Thyroid gland (tissue), 4 donors: ENCODE measurements at places on chromosomes 2 and 18.

DNA sequence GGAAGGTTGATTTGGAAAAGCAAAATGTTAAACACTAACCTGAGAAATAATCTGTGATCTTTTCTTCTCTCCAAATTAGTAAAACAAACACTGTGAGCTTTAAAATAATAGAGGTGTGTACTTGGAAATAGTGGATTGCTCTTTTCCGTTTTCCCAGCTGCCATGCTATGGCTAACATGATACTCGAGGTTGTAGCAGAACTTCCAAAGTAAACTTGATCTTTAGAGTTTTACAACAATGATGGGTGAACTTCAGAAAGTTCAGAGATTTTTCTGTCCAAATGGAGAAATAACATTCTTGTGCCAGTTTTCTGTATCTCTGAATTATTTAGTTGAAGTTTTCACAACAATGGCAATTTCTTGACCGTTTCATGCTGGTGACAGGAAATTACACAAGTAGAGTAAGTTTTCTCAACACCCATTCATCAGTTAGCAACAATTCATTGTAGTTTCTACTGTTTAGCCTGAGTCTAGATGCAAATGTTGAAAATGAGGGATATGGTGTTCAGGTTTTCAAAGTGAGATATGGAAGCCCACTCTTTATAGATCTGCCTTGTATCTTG lies 135.3 kb upstream of the CTAGE1 start:
- H3K27ac ChIP-seq, result no peak overlapping the region
- H3K27me3 ChIP-seq, result no peaks in the 10 kb centered on the region
- DNase-seq, result no peak
- no peaks in the 10 kb centered on the region for H3K36me3 ChIP-seq
- no peak overlapping the region for H3K4me3 ChIP-seq

GRCh38 chr2:169298007-169298406 lies 64.3 kb downstream of the LRP2 start:
- H3K4me3 ChIP-seq, result no peak overlapping the region
- no peaks in the 10 kb centered on the region for H3K36me3 ChIP-seq
- no peak overlapping the region for H3K27ac ChIP-seq
- DNase-seq, result no peak

DNA sequence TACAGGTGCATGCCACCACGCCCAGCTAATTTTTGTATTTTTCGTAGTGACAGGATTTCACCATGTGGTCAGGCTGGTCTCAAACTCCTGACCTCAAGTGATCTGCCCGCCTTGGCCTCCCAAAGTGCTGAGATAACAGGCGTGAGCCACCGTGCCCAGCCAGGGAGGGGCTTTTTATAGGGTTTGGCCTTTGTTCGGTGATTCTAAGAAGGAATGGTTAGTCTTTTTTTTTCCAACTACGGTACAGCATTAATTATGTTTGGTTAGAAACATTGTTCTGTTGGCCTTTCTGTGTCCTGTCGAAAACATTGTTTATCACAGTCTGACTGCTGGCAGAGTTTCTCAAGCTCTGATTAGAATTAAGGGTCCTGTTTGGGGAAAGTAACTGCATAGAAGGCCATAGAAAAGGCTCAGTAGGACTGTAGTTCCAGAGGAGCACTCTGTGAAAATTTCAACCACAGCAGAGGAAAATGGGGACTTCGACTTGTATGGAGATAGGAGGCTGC lies 19.3 kb upstream of the SMCHD1 start:
- H3K27me3 ChIP-seq, result no peaks in the 10 kb centered on the region
- no peaks in the 10 kb centered on the region for H3K4me1 ChIP-seq
- no peak overlapping the region for H3K4me3 ChIP-seq
- no peaks in the 10 kb centered on the region for H3K36me3 ChIP-seq

GRCh38 chr18:77526962-77527361 lies 277.3 kb downstream of the GALR1 start:
- H3K27me3 ChIP-seq, result no peaks in the 10 kb centered on the region
- H3K4me3 ChIP-seq, result no peak overlapping the region

- no peaks in the 10 kb centered on the region for H3K27me3 ChIP-seq
- no peaks in the 10 kb centered on the region for H3K36me3 ChIP-seq
- no peak overlapping the region for H3K4me3 ChIP-seq
These were observed 45.4 kb downstream of the SLC40A1 start for GRCh38 chr2:189534854-189535832.

GRCh38 chr18:6423289-6423688 lies 8.6 kb upstream of the L3MBTL4 start:
- DNase-seq, result no peak
- H3K4me3 ChIP-seq, result no peak overlapping the region
- no peaks in the 10 kb centered on the region for H3K27me3 ChIP-seq
- H3K36me3 ChIP-seq, result no peaks in the 10 kb centered on the region
- H3K4me1 ChIP-seq, result no peaks in the 10 kb centered on the region

- no peak overlapping the region for H3K27ac ChIP-seq
- no peaks in the 10 kb centered on the region for H3K27me3 ChIP-seq
- no peaks in the 10 kb centered on the region for H3K36me3 ChIP-seq
These were observed 417.0 kb downstream of the GALR1 start for GRCh38 chr18:77666613-77667012.

GRCh38 chr18:9709304-9709877 lies 1.3 kb downstream of the RAB31 start:
- peak overlapping the region; percentile 94 for H3K4me3 ChIP-seq
- no peaks in the 10 kb centered on the region for H3K36me3 ChIP-seq
- H3K27ac ChIP-seq, result peak overlapping the region; percentile 60

- no peak overlapping the region for H3K4me3 ChIP-seq
- H3K4me1 ChIP-seq, result no peaks in the 10 kb centered on the region
- no peaks in the 10 kb centered on the region for H3K27me3 ChIP-seq
- no peak overlapping the region for H3K27ac ChIP-seq
- no peaks in the 10 kb centered on the region for H3K36me3 ChIP-seq
- DNase-seq, result no peak
These were observed 437.6 kb downstream of the NCKAP5 start for GRCh38 chr2:133130548-133131246.

DNA sequence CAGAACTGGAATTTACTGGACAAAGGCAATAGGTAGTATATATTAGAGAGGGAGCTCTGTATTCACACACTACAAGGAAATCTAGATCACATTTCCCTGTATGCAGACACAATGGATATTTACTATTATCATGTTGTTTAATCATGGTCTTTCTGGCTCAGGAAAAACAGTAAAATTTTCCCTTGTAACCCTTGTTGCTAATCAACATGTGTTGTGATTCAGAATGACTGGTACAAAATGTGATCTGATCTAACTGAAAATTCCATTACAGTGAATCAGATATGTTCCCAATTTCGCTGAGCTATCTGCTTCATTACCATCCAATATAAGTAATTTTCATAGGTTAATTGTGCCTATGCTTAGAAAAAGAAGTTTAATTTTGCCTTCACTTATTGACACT lies 1109.7 kb downstream of the LRP1B start:
- no peak overlapping the region for H3K4me3 ChIP-seq
- H3K4me1 ChIP-seq, result peaks cover 1% of the 10 kb centered on the region
- H3K27me3 ChIP-seq, result no peaks in the 10 kb centered on the region
- DNase-seq, result no peak

DNA sequence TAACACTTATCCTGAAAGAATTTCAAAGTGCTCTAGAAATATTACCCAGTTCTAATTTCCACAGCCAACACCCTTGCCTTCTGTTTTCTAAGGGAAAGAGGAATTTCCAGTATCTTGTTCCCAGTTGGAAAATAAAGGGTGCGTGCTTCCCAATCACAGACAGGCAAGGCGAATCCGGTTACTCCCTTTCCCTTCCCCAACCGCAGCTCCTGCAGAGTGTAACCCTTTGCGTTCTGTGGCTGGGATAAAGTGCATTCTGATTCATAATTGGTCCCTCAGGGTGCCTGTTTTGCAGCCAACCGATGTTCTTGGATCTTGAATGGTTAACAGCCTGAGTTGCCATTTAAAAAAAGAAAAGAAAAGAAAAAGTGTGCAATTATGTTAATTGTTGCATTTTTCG lies 40.6 kb upstream of the PGAP1 start:
- H3K4me3 ChIP-seq, result no peak overlapping the region
- H3K27ac ChIP-seq, result no peak overlapping the region
- H3K27me3 ChIP-seq, result no peaks in the 10 kb centered on the region
- DNase-seq, result no peak

DNA sequence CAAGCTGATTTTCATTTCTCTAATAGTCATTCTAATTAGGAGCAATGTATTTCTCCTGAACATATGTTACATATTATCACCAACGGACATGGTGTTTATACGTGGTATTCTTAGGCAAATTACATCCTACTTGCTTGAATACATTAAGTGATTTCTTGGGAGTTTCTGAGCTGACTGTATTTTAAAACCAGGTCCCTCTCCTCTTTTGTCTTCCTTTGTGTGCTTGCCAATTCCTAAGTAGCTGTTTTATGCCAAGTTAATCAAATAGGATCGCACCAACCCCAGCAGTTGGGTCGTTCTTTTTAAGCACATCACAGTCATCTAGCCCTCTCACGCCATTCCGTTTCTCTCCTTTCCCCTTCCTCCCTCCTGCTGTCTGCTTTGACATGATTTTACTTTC lies 75.4 kb upstream of the MAP2 start:
- H3K36me3 ChIP-seq, result no peaks in the 10 kb centered on the region
- DNase-seq, result no peak
- H3K4me1 ChIP-seq, result no peaks in the 10 kb centered on the region
- H3K27me3 ChIP-seq, result no peaks in the 10 kb centered on the region

- no peaks in the 10 kb centered on the region for H3K27me3 ChIP-seq
- peak overlapping the region; percentile 37 for H3K27ac ChIP-seq
- H3K4me1 ChIP-seq, result peaks cover 7% of the 10 kb centered on the region
- no peak overlapping the region for H3K4me3 ChIP-seq
- no peaks in the 10 kb centered on the region for H3K36me3 ChIP-seq
These were observed 8.7 kb upstream of the RPRD1A start for GRCh38 chr18:36075862-36076587.
